ENCODE measurements at places on chromosomes 11 and 22. TPM values are rescaled to one million over a fixed set of nuclear protein-coding genes. Genes with fewer than 3 reads are reported as not detected.

DNA sequence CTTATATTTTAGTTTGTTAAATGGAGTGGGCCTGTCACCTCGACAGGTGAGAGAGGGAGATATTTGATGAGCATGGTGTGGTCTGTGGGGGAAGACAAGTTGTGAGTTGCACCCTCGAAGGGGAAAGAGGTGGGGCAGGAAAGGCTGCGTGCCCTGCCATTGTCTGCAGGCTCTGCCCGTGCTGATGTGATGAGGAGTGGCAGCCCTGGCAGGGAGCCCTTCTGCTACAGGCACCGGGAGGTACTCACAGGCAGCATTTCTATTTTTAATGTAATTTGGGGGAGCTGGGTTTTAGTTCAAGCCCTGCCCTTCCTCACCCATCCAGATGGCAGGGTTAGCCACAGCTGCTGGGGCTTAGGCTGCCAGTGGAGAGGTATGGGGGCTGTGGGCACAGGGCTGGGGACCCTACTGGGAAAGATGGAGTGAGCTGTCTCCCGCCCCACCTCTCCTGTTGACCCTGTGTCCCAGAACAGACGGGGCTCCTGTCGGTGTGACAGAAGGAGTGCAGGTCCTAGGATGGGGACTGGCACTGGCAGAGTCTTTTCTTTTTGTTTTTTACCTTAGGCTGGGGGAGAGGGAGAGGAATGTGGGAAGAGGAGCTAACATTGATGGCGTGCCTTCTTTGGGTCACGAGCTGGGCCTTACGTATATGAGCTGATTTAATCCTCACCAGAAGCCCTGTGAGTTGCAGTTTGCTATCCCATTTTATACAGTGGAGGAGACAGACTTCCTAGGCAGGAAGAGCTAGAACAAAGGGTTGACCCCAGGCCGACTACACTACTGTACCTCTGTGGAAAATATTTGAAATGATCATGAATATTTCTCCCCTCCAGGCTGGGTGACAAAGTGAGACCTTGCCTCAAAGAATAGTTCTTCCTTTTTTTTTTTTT lies 51.6 kb downstream of the CEP164 start:
- peak; percentile 15 for DNase-seq

DNA sequence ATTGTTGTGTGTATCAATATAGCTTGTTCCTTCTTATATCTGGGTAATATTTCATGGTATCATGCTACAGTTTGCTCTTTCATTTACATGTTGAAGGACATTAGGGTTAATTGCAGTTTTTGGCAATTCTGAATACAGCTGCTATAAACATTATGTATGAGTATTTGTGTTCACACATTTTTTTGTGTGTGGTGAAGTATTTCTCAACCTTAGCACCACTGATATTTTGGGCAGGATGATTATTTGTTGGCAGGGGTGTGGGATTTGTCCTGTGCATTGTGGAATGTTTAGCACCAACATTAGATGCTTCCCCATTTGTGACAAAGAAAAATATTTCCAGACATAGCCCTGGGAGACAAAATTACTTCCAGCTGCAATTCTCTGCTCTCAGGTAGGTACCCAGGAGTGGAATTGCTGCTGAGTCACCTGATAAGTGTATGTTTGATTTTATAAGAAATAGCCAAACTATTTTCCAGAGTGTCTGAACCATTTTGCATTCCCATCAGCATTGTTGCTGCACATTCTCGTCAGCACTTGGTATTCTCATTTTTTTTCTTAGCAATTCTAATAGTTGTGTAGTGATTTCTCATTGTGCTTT lies 128.2 kb downstream of the SNX19 start:
- DNase-seq: no peak

- no peak for DNase-seq
Measured at GRCh38 chr22:42855721-42856120, 1.4 kb downstream of the ARFGAP3 start.

DNA sequence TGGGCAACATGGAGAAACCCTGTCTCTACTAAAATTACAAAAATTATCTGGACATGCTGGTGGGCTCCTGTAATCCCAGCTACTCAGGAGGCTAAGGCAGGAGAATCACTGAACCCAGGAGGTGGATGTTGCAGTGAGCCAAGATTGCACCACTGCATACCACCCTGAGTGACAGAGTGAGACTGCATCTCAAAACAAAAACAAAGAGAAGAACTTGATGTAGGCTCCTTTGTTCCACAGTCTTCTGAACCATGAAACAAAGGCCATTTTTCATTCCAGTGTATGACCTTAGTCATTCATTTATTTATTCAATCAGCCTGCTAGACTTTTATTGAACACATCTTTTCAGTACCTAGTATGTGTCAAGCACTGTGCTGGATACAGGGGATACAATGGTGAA lies 369.6 kb downstream of the FAT3 start:
- no peak for DNase-seq

DNA sequence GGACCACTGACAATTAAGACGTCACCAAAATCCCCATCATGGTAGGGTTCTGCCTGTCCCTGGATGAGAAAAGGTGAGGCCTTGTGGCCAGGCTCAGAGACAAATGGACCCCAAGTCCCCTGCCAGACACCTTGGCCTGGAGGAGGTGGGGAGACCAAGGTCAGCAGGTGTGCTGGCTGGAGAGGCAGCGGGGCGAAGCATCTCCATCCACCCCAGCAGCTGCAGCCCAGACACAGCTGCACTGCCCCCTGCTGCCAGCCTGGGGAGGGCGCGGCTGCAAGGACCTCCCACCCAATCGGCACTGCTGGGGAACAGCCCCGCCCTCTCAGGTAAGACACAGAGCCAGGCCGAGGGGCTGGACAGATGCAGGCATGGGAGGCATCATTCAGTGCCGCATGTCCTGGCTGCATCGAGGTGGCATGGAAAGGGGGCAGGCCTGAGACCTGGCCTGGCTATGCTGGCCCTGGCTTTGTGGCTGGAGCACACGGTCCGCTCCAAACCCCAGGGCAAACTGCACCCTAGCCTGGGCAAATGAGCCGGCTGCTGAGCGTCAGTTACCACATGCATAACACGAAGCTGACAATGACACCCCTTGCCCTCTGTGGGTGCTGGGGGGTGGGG lies 12.2 kb upstream of the MFNG start:
- DNase-seq: no peak

GRCh38 chr11:35337136-35337913 lies 82.0 kb downstream of the SLC1A2 start:
- peak; percentile 99 for DNase-seq

GRCh38 chr22:33049119-33049729 lies 9.0 kb downstream of the SYN3 start:
- DNase-seq: peak; percentile 50

DNA sequence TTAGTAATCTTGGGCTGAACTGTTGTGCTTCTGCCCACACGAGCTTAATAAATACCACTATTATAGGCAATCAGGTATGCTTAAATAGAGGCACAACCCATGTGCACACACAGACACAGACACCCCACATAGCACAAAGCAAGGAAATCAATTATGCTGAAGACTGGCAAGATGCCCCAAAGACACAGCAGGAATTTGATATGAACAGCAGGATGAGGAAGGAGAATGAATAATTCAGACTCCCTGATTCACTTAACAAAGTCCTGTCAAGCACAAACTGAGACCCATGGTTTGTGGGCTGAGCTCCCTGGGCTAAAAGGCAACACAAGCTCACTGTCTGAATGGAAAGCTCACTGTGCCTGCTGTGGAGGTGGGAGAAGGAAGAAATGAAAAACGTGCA lies 42.5 kb downstream of the RBFOX2 start:
- DNase-seq: no peak

DNA sequence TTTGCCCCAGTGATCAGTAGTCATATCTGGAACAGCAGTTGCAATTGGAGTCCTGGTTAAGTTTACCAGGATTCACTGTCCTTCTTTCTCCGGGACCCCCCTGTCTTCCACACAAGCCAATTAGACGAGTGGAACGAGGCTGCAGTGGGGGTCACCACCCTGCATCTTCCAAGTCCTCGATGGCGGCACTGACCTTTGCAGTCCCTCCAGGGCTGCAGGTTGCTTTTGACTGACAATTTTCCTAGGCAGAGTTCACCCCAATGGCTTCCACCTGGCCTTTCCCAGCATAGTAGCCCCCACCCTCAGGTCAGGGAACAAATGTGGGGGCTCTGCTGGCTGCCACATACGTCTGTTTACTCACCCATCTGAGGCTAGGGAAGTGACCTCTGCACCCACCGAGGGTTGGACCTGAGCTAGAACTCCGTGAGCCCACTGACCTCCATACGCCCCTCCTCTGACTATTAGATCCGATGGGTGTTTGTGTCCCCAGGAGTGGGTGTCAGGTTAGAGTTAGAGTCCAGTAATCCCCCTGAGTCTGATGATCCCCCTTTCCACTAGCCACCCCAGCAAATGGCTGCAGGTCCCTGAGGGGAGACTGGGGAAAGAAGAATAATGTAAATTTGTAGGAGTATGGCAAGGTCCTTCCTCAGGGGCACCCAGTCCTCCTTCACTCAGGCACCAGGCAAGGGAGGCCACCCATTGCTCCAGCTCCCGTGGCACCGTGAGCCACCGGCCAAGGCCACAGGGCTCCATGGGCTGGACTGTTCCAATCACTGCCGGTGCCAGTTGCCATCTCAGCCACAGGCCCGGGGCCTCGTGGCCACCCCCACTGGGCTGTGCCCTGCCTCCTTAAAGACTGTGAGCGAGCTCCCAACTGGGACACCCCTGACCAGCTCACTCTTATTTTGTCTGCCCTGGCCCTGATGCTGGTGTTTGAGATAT lies 5.5 kb downstream of the C11orf21 start:
- DNase-seq: no peak

DNA sequence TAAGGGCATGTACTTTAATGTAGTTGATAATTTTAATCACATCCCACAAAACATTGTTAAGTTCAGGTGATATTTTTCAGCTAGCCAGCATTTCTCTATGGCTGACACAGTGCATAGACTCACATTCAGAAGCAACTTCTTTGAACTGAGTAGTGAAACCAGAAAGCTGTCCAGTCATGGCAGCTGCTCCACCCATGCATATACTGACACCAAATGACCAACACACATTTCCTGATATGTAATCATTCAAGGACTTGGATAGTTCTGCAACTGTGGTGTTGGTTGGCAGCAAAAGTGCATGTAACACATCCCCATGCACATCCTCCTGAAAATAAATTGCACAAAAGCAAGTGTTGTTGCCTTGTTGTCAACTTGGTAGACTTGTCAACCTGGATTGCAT lies 39.7 kb downstream of the CALCA start:
- DNase-seq: no peak

Gene POU2AF2
- total RNA-seq: not detected

Gene OR5A1
- total RNA-seq: not detected

Gene CACNA1I
- total RNA-seq: 2.5 TPM

Gene PDGFD
- 6.1 TPM for total RNA-seq

Gene BATF2
- total RNA-seq: 0.46 TPM

Gene RIC3
- total RNA-seq: not detected
